Jurkat, Clone E6-1 (cell line): ENCODE measurements at places on chromosomes 2 and 18.

- DNase-seq, result no peak
Observed at GRCh38 chr2:134240061-134240460, 13.8 kb upstream of the MGAT5 start.

DNA sequence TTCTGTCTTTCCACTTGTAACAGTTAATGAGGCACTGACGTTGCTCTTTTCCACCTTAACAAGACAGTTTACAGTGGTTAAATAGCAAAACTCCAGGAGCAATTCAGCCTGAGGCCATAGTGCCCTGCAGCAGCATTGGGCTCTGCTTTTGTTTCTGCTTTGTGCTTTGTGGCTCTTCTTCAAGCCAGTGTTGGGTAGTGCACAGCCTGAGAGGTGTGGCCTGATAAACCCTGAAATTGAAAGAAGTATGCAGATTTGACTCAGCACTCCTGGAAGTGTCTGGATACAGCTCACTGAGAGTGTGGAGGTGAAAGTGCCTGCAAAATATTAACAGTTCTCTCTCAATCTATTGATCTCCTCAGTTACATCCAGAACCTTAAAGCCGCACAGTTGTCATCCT is 63.0 kb downstream of the STK25 start:
- no peak for DNase-seq

GRCh38 chr2:238915596-238915995 is 67.7 kb downstream of the TWIST2 start:
- DNase-seq, result no peak

DNA sequence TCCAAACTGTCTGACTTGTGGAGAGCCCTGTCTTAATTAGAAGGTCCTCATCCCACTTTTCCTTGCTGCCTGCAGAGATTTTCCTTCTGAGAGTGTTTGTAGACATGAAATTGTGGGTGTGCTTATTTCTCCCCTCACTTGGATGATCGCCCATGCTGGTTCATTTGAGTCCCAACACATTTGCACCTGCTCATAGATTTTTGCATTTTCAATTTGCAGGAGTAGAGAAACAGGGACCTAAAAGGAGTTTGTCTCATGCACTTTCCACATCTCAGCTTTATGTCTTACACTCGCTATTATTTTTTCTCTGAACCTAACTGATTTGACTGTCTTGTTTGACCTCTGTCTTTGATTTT is 33.2 kb upstream of the FHL2 start:
- DNase-seq, result no peak

GRCh38 chr2:120338015-120338414 is 7.9 kb upstream of the INHBB start:
- no peak for DNase-seq

DNA sequence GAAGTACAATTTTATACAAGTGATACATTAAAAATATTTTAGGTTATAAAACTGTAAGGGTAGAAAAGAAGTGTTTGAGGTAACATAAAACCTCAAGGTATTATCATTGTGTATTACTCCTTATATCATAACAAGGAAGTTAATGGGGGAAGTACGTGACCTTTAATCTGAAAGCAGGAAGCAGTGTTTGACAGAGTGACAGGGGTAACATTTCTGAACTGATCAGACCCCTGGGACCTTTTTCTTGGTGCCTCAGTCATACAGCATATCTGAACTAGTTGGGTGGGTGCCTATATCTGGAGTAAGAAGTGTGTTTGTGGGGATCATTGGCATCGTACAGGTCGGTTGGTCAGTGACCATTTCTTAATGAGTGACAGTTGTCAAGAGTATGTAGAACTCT is 43.0 kb downstream of the MALT1 start:
- DNase-seq, result no peak

GRCh38 chr18:3538954-3539617 is 89.1 kb downstream of the TGIF1 start:
- no peak for DNase-seq

DNA sequence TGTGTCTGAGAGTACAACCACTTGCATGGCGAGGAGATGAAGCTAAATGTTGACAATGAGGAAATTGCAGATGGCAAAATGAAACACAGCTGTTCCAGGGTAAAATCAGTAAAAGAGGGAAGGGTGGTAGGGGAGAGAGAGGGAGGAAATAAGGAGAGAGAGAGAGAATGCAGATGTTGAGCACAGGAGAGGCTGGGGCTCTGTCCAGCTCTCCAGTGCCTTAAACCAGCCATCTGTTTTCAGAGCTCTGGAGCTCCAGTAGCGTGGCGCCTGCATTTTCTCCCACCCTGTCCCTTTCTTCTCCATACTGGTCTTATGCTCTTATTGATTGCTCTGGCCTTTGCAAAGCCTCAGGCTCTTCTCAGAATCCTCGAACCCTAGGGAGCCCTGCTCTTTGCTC is 52.7 kb upstream of the BOD1L2 start:
- DNase-seq, result no peak

- no peak for DNase-seq
Observed at GRCh38 chr2:20674974-20675679, 8.2 kb downstream of the GDF7 start.

- no peak for DNase-seq
Observed at GRCh38 chr2:113162173-113162572, 11.6 kb upstream of the PSD4 start.

DNA sequence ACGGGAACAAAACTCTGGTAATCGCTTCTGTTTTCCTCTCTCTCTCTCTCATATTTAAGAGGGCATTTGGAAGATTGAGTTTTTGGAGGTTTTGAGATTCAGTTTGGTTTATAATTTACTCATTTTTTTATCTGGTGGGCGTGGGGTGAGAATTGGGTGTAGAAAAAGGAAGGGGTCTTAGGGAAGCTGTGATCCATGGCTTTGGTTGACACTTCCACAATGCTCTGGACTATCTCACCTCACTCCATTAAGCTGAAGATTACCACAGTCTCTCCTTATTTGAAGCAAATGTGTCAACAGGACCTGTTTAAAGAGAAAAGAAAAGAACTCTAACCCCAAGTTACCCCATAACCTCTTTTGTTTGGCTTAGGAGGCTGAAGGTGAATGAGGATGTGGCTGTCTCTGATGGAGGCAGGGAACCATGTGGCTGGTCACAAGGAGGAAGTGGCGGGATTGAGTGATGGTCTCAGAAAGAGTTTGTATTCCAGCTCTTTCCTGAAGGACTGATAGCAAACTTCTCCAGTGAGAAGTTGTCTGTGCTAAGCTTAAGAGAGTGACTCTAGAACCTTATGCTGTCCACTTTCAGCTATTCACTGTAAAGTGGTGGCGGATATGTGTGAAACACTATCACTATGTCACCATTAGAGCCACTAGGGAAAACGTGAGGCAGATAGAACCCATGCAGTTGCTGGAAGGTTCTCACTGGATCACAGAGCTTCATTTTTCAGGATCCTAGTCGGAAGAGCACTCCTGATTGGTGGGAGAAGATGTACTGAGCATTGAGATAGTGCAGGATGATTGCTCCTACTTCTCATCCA is 934 bp downstream of the ZNF804A start:
- no peak for DNase-seq

DNA sequence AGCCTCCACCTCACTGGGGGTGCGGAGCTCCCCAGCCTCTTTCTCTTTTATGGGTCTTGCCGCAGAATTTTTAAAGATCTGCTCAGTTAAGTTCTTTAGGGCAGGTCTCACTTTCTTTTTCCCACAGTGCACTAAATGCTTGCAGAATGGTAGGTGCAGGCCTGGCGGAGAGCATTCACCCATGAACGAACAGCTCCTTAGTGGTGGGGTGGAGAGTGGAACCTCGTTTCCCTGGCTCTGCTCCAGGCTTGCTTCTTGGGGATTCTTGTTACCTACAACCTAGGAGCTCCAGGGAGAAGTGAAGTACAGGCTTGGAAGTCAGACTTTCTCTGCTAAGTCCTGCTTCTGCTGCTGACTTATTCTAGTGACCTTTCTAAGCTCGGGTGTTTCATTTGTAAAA is 70.3 kb upstream of the PXDN start:
- DNase-seq, result no peak

DNA sequence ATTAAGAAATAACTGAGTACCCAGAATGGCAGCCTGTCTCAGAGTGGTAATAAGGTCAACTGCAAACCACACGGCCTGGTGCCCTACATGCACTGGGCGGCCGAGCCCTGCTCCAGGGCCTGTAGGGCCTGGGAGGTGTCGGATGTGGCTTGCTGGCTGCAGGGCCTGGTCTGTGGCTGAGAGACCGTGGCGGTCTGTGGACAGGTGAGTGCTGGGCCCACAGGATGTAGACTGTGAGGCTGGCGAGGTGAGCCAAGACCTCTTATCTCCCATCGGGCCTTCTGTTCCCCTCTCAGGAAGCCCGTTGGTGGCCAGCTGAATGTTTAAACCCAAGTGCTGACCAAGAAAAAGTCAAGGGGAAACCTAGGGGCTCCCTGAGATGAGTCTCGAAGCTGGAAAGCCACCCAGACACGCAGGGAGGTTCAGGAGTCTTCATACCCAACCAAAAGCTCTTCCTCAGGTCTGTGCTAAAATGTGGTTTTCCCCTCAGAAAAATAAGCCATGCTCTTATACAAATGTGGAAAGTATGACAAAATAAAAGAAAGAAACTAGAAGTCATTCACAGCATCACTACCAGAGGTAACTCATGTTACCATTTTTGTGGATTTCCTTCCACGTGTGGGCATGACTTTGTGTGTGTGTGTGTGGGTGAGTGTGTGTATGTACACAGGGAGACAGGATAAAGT is 47.7 kb upstream of the CTDP1 start:
- no peak for DNase-seq

GRCh38 chr2:216769626-216770025 is 74.3 kb upstream of the IGFBP5 start:
- no peak for DNase-seq

DNA sequence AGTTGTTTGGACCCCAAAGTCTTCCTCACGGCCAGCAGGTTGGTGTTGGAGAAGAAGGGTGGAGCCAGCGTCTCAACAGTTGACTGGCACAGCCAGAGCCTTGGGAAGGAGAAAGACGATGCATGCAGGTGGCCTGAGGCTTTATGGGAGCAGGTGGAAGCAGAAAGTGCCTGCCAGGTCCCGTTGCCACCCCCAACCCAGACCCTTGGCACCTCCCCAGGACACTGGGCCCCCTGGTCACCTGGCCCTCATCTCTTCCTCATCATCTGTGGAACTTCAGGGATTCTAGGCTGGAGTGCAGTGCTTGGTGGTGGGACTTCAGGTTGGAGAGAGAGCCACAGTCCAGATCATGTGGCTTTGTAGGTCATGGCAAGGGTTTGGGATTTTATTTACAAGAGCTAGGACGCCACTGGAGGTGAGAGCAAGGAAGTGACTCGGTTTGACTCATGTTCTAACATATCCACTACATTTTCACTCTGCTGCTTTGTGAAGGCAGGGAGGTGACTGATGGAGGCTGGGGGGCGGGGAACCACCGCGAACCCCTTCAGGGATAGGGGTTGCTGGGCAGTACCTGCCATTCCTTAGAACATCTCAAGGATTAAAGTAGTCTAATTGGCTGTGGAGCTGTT is 62.5 kb upstream of the B3GNT7 start:
- no peak for DNase-seq

DNA sequence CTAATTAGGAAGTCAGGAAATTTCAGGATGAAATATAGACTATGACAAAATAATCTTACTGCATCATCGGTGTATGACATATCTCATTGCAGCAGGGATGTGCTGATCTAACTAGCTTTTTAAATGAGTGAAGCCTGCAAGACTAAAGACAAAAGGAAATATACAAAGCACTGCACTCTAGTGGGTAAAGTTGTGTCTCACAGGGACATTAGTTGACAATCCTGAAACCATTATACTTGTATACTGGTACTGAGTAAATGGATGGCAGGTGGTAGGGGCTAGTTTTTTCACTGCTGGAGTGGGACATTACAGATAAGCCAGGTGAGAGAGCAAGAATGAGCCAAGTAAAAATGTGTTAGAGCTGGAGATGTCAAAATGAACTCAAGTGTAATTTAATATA is 317.5 kb upstream of the RAB6C start:
- DNase-seq, result no peak

- DNase-seq, result no peak
Observed at GRCh38 chr18:51125976-51126375, 71.5 kb downstream of the MEX3C start.

GRCh38 chr2:55871637-55872036 is 51.9 kb downstream of the EFEMP1 start:
- DNase-seq, result no peak

DNA sequence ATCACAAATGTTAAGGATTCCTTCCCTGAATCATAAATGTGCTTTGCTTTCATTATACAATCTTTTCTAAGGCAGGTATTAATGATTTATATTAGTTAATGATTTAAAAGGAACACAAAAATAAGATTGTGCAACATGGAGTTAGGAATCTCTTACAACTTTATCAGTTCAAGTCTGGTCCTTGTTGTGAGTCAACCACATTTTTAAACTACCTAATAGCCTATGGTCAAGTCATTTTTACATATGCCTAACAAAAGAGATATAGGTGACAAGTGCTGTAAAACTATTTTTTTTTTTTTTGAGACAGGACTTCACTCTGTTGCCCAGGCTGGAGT is 8.2 kb upstream of the INPP1 start:
- no peak for DNase-seq

DNA sequence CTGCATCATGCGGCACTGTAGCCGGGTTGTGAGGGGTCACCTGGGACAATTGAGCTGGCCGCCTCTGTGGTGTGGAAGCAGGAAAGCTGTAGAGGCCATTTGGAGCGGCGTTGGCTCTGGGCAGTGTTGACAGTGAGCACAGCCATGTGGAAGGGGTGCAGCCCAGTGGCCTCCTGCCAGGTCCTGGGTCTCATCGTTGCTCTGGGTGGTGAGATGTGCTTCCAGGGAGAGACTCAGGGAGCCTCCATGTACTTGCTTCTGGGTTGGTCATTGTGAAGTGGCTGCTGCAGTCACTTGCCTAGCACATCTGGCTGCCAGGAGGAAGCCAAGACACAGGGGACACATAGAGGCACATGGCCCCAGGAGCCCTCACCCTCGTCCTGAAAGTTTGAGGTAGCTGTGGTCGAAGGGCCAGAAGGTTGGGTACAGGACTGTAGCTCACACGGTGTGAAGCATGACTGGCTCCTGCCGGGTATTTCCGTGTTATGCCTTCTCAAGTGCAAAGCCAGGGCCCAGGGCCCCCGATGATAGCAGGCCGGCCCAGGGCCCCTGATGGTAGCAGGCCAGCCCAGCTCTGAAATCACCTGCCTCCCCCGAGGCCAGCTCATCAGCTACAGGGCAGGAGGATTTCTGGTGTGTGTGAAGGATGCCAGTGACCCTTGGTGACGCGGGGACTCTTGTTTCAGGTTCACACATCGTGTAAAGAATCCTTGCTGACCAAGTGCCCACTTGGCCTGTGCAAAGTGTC is 82.6 kb downstream of the DGKD start:
- DNase-seq, result no peak

GRCh38 chr2:70009762-70010575 is 48.5 kb upstream of the ASPRV1 start:
- no peak for DNase-seq

DNA sequence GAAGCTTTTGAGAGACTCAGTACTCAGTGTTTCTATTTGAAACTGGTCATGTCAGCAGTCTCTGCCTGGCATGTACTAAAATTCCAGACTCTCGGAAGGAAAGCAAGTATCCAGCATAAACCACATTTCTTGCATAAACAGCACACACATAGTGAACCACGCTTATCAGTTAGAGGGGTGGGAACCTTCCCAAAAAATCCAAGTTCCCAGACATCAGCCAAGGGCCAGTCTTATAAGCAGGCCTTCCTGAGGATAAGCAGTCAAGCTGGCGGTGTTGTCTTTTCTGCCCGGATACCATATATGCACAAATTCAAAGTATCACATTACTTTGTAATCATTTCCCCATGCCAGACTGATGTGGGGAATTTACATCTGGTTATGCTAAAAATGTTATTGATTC is 73.6 kb downstream of the ST6GAL2 start:
- no peak for DNase-seq
